HFFc6 (cell line): ENCODE measurements at places on chromosomes 16 and 17.

GRCh38 chr16:154217-155030, 2.0 kb downstream of the HBZ start:
- peaks cover 12% of the 10 kb centered on the region for H3K4me1 ChIP-seq
- peaks cover 5% of the 10 kb centered on the region; the same call in 1 of the 2 replicates for H3K36me3 ChIP-seq
- peaks cover 15% of the 10 kb centered on the region for H3K27me3 ChIP-seq
- DNase-seq, result no peak
- peak overlapping the region; percentile 68 for H3K4me3 ChIP-seq
- no peak overlapping the region for H3K27ac ChIP-seq

GRCh38 chr17:422196-422930, 69.8 kb upstream of the RPH3AL start:
- no peak for DNase-seq
- no peak overlapping the region for H3K27ac ChIP-seq
- H3K27me3 ChIP-seq, result no peaks in the 10 kb centered on the region; the same call in 1 of the 2 replicates
- H3K4me3 ChIP-seq, result no peak overlapping the region
- H3K4me1 ChIP-seq, result no peaks in the 10 kb centered on the region
- no peaks in the 10 kb centered on the region for H3K36me3 ChIP-seq

DNA sequence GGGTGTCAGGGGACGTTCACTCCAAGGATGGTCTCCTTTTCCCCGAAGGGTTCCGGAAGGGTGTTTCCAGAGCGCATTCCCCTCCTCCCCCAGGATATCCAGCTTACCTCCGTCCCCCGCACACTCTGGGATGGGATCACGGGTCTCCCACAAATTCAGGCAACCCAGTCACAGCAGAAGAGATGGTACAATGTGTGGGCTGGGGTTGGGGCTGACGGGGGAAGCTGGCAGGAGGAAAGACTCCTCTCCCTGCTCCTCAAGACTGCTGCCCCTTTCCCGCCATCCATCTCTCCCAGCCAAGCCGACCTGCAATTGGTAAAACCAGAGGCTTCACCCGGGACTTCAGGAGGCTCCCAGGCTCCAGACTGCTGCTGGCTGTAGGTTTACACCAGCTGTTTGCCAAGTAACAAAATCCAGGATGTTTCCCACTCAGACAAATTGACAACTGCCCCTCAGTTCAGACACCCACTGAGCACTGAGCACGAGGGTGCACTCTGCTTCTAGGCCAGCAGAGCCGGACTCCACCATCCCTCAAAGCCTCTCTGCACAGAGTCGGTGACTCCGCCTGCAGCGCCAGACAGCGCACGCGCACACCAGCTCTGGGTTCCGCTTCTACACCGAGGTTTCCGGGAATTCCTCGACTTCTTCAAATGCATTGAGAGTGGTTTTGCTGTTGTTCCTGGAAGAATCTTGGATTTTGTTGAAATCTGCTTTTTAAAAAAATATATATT, 37.7 kb downstream of the ASPA start:
- no peak overlapping the region for H3K27ac ChIP-seq
- peaks cover 13% of the 10 kb centered on the region for H3K4me1 ChIP-seq
- H3K36me3 ChIP-seq, result no peaks in the 10 kb centered on the region
- no peak overlapping the region for H3K4me3 ChIP-seq
- DNase-seq, result no peak

GRCh38 chr17:73427198-73427597, 115.4 kb upstream of the CDC42EP4 start:
- peaks cover 13% of the 10 kb centered on the region for H3K27me3 ChIP-seq
- H3K4me3 ChIP-seq, result no peak overlapping the region
- H3K27ac ChIP-seq, result no peak overlapping the region
- no peak for DNase-seq
- no peaks in the 10 kb centered on the region for H3K4me1 ChIP-seq

GRCh38 chr17:67126983-67127382, 82.6 kb downstream of the CACNG1 start:
- H3K4me1 ChIP-seq, result peaks cover 25% of the 10 kb centered on the region
- no peak overlapping the region; the same call in 1 of the 2 replicates for H3K27ac ChIP-seq
- DNase-seq, result no peak

GRCh38 chr16:11064851-11065250, 120.5 kb downstream of the CLEC16A start:
- H3K4me3 ChIP-seq, result no peak overlapping the region
- H3K36me3 ChIP-seq, result peaks cover 17% of the 10 kb centered on the region; the same call in 1 of the 2 replicates
- peaks cover 6% of the 10 kb centered on the region; the same call in 1 of the 2 replicates for H3K4me1 ChIP-seq
- no peak overlapping the region for H3K27ac ChIP-seq

DNA sequence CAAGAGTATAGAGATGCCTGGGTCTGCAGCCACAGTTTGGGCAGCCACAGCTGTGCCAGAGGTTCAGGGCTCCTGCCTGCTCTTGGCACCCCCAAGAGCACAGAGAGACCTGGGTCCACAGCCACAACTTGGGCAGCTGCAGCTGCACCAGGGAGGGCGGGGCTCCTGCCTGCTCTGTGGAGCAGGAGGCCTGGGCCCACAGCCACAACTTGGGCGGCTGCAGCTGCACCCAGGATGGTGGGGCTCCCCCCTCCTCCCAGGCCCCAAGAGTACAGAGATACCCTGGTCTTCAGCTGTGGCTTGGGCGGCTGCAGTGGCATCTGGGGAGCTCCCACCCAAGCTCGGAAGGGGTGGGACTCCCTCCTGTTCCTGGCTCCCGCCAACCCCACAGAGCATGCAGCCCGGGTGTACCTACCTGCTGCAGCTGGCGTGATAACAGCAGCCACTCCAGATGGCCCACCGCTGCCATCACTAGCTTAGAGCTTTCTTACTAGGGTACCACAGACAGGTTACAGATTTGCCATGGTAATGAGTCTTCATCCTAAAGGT, 72.7 kb downstream of the PHKB start:
- no peak for DNase-seq
- H3K4me3 ChIP-seq, result no peak overlapping the region
- H3K36me3 ChIP-seq, result peaks cover 13% of the 10 kb centered on the region
- H3K4me1 ChIP-seq, result no peaks in the 10 kb centered on the region
- no peak overlapping the region for H3K27ac ChIP-seq

GRCh38 chr17:71638668-71639067, 482.2 kb upstream of the SOX9 start:
- H3K27ac ChIP-seq, result no peak overlapping the region
- H3K27me3 ChIP-seq, result no peaks in the 10 kb centered on the region
- no peak overlapping the region for H3K4me3 ChIP-seq

GRCh38 chr17:66786107-66786506, 48.8 kb upstream of the CACNG5 start:
- H3K36me3 ChIP-seq, result peaks cover 31% of the 10 kb centered on the region
- no peak for DNase-seq
- H3K27ac ChIP-seq, result no peak overlapping the region
- no peaks in the 10 kb centered on the region for H3K4me1 ChIP-seq
- H3K27me3 ChIP-seq, result no peaks in the 10 kb centered on the region; the same call in 1 of the 2 replicates

- peak overlapping the region; percentile 18 for H3K27ac ChIP-seq
- peaks cover 21% of the 10 kb centered on the region for H3K4me1 ChIP-seq
- DNase-seq, result peak; percentile 71
- peaks cover 17% of the 10 kb centered on the region for H3K36me3 ChIP-seq
Measured at GRCh38 chr17:81991684-81992305, 14.4 kb downstream of the ASPSCR1 start.

DNA sequence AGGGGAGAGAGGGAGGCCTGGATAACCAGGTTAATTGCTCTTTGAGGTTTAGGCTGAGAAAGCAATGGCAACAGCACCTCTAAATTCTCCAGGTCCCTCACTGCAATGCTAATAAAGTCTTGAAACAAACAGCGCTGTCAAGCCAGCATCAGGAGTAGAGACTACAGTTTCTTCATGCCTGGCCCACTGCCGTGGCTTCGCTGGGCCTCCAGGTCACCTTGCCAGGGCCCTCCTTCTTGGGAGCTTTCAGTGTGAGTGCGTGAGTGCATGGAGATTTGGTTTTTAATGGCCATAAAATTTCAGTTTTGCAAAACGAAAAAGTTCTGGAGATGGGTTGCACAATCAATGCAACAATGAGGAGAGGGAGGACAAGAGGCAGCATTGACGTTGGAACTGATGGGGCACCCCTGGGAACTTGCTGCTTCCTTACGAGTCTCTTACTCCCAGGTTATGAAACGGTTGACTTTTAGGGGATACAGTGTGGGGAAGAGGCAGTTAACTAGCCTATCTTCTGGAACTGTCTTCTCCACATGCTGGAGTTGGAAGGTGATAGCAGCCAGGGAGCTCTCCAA, 229.4 kb downstream of the XYLT1 start:
- peaks cover 17% of the 10 kb centered on the region for H3K4me1 ChIP-seq
- peaks cover 30% of the 10 kb centered on the region for H3K36me3 ChIP-seq
- no peak overlapping the region for H3K27ac ChIP-seq
- no peak for DNase-seq

GRCh38 chr16:11833951-11834695, 17.2 kb downstream of the RSL1D1 start:
- no peak overlapping the region for H3K27ac ChIP-seq
- peaks cover 33% of the 10 kb centered on the region for H3K4me1 ChIP-seq
- H3K36me3 ChIP-seq, result peaks cover 13% of the 10 kb centered on the region
- DNase-seq, result peak; percentile 28
- H3K27me3 ChIP-seq, result peaks cover 8% of the 10 kb centered on the region; the same call in 1 of the 2 replicates

GRCh38 chr16:21611198-21611555, 11.8 kb downstream of the METTL9 start:
- DNase-seq, result peak; percentile 39
- peaks cover 84% of the 10 kb centered on the region for H3K4me1 ChIP-seq
- no peaks in the 10 kb centered on the region; the same call in 1 of the 2 replicates for H3K27me3 ChIP-seq

- H3K4me3 ChIP-seq, result no peak overlapping the region
- peaks cover 2% of the 10 kb centered on the region for H3K27me3 ChIP-seq
- peaks cover 5% of the 10 kb centered on the region; the same call in 1 of the 2 replicates for H3K36me3 ChIP-seq
Measured at GRCh38 chr16:86224126-86224525, 286.2 kb upstream of the FOXF1 start.

DNA sequence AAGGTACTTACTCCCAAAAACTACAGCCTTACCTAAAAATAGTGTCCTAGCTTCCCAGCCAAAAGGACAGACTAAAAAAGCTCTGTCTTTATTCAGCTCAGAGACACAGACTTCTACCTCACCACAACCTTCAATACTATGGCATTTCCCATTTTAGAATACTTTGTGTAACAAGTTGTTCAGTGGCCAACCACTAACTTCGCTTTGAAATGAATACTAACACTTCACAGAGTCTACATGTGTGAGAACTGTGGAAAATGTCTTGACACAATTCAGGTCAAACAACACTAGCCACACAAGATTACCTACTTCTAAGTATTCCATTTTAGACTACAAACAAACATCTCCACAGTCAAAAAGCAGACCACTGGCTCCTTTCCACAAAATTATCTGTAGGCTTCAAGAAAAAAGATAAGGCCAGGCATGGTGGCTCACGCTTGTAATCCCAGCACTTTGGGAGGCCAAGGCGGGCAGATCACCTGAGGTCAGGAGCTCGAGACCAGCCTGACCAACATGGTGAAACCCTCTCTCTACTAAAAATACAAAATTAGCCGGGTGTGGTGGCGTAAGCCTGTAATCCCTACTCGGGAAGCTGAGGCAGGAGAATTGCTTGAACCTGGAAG, 3.2 kb downstream of the HELZ start:
- H3K27me3 ChIP-seq, result no peaks in the 10 kb centered on the region
- no peak overlapping the region for H3K27ac ChIP-seq
- peaks cover 24% of the 10 kb centered on the region; the same call in 1 of the 2 replicates for H3K36me3 ChIP-seq
- no peak overlapping the region; the same call in 1 of the 2 replicates for H3K4me3 ChIP-seq
- DNase-seq, result no peak
- peaks cover 58% of the 10 kb centered on the region for H3K4me1 ChIP-seq

DNA sequence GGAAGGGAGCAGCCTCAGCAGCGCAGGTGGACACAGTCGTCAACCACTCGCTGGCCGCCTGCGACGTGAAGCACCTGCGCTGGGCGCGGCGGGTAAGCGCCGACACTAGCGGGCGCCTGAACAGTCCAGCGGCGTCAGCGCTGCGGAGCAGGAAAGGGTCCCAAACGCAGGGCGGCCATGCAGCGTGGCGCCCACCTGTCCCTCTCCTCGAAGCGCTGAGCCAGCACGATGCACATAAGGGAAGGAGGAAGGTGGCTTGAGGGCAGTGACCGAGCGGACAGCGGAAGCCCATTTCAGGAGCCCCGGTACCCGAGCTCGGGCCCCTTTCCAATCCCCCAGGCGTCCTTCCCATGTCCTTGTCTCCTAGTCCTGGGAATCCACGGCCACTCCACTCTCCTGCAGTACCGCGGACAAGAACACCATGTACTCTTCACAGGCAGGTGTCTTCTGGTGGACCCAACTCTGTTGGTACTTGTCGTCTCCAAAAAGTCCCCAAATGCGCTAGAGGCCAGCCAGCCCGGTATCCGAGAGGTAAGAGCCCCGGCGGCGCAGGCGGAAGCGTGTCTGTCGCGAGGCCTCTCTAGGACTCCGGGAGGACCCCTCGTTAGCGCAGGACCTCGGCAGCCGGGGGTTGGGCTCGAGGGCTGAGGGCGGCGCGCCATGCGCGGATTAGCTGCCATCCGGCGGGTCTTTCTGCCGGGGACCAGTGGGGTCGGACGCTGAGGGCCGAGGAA, 14.4 kb downstream of the ZNF232 start:
- no peak overlapping the region for H3K27ac ChIP-seq
- peaks cover 51% of the 10 kb centered on the region for H3K36me3 ChIP-seq
- peaks cover 9% of the 10 kb centered on the region; the same call in 1 of the 2 replicates for H3K27me3 ChIP-seq
- H3K4me1 ChIP-seq, result no peaks in the 10 kb centered on the region

DNA sequence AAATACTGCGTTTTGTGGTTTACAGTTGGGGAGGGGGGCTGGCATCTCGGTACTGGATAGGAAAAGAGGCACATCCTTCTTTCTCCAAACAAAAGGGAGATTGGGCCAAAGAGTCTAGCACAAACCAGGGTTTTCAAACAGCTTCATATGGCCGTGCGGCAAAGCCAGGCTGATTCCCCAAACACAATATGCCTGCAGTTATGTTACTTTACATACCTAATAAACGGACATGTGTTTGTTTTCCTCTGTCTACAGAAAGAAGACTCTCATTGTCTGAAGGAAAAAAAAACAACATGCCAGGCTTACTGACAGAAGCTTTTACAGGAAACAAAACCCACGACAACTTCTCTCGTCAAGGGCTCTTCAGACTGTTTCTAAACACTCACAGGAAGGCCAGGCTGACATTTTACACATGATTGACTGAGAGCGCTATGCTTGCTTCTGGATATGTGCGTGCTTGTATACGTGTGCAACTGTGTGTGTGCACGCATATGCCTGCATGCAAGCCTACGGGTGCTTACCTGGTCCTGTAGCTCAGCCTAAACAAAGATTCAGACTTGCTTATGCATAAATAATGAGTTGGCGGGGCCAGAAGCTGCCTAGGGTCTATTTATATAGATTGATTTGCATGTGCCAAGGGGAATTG, 461.0 kb upstream of the C16orf82 start:
- no peaks in the 10 kb centered on the region for H3K36me3 ChIP-seq
- no peak for DNase-seq
- no peak overlapping the region for H3K4me3 ChIP-seq
- no peak overlapping the region for H3K27ac ChIP-seq

DNA sequence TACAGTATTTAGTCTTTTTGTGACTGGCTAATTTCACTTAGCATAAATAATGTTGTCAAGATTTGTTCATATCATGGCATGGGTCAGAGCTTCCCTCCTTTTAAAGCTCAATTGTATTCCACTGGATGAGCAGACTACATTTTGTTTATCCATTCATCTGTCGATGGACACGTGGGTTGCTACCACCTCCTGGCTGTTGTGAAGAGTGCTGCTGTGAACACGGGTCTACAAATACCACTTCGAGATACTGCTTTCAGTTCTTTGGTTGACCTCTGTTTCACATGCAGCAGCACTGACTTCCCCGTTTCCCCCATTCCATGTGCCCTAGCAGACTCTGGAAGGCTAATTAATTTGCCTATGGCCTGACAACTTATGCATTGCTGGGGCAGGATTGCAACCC, 285.4 kb downstream of the SHISA9 start:
- no peaks in the 10 kb centered on the region for H3K27me3 ChIP-seq
- 0 out of 2 replicates have a peak, but pooled peaks cover 4% of the 10 kb centered on the region for H3K36me3 ChIP-seq
- no peak for DNase-seq
- H3K4me1 ChIP-seq, result no peaks in the 10 kb centered on the region
- H3K4me3 ChIP-seq, result no peak overlapping the region
